ENCODE measurements at places on chromosomes 12 and 14.

GRCh38 chr12:114735011-114735410, 51.0 kb upstream of the TBX3 start:
- DNase-seq, result no peak

DNA sequence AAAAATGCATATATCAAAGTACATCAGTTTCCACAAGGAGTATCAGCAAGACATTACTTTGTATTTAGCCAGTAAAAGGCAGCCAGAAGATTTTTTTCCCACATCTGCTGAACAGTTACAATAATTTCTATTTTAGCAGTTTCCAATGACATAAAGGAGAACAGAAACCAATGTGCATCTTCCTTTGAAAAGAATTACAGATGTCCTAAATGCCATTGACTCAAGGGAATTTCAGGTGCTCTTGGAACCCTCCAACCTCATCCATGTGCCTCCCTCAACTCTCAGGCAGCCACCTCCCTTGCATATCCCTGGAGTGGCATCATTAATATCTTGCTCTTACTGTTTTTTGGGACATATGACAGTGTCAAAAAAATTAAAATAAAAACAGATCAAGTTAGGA, 62.2 kb upstream of the ST8SIA1 start:
- no peak for DNase-seq

DNA sequence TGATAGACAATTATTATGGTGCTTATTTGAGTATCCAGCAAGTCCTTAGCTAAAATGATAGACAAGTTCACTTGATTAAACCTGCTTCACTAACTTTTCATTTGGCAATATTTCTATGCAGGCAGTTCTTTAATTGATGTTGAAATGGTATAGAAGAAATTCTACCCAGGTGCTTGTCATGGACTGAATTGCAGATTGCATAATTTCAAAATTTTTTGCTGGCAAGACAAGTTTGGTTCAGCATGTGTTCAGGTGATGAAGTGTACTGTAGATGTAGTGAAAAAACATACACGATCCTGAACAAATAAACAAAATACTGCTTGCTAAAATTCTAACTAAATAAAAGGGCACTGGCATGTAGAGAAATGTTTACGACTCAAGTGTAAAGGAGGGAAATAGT, 189.0 kb downstream of the FOXA1 start:
- no peak for DNase-seq

GRCh38 chr12:68831751-68832503, 23.9 kb downstream of the MDM2 start:
- no peak for DNase-seq

DNA sequence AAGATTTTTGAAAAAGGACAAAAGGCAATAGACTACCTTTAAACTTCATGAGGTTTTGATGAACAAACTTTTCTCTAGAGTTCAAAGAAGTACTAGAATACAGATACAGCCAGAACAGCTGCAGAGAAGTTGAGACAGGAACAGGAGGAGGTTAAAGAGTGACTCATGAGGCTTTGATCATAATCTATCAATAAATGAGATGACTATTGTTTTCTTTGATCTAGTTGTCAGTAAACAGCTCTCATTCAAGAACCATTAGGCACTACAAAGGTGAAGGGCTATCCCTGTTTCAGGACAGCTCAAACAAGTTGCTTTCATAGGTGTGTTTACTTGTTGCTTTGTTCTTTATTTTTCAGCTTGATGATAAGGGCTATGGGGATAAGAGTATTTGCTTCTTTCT, 2.4 kb downstream of the WASHC3 start:
- no peak for DNase-seq

- DNase-seq, result no peak
These were observed 44.4 kb downstream of the UBE3B start for GRCh38 chr12:109521831-109522230.

DNA sequence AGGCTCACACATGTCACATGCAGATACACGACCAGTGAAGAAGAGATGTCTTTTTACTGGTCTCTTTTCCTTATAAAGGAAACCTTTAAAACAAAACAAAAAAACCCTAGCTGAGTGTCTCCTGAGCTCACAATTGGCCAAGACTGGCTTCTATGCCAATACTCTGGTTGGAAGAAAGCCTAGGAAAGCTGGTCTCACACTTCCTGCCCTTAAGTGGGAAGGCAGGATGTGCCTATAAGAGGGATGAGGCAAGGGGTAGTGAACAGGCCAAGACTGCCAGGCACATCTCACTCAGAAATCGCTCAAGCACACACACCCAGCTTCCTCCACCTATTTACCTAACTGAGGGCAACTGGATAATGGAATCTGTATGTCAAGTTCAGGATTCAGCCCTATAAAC, 50.0 kb downstream of the SOCS2 start:
- no peak for DNase-seq

DNA sequence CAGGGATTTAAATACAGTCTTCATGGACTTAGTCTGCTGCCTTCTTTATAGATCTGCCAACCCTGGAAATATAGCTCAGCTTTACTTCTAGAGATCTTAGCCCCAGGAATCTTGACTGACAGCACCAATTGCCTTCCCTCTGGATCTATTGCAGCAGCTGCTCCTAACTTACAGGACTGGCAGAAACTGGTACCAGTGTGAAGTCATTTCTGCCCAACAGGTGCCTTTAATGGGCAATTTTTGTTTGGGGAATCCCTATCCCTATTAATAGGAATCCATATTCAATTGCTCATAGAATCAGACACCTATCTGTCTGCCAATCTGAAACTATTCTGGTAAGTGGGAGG, 27.2 kb downstream of the SPX start:
- DNase-seq, result no peak

GRCh38 chr12:46977871-46978375, 101.5 kb upstream of the PCED1B start:
- no peak for DNase-seq

DNA sequence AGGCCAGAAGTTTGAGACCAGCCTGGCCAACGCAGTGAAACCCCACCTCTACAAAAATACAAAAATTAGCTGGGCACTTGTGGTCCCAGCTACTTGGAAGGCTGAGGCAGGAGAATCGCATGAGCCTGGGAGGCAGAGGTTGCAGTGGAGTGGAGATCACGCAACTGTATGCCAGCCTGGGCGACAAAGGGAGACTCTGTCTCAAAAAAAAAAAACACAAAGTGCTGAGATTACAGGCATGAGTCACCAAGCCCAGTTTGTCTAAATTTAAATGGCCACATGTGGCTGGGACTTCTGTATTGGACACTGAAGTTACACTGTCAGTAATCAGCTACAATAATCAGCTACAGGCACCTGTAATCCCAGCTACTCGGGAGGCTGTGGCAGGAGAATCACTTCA, 100.9 kb upstream of the AEBP2 start:
- DNase-seq, result no peak

DNA sequence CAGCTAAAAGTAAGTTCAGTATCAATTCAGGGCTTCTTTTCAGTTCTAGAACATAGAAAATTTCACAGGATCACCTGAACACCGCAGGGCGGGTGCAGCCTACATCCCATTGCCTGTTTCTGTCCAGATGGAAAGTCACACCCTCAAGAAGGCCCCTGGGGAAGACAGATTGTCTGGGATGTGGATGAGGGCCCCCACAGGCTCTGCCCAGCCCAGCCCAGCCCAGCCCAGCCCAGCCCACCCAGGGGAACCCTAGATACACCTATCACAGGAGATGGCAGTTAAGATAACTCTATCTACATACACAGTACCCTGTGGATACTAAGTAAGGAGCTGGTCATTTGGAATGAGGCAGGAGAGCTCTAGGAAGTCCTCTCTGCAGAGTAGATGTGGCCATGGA, 68.4 kb downstream of the DPF3 start:
- no peak for DNase-seq

- no peak for DNase-seq
These were observed 96.1 kb downstream of the SCN8A start for GRCh38 chr12:51687177-51687576.

DNA sequence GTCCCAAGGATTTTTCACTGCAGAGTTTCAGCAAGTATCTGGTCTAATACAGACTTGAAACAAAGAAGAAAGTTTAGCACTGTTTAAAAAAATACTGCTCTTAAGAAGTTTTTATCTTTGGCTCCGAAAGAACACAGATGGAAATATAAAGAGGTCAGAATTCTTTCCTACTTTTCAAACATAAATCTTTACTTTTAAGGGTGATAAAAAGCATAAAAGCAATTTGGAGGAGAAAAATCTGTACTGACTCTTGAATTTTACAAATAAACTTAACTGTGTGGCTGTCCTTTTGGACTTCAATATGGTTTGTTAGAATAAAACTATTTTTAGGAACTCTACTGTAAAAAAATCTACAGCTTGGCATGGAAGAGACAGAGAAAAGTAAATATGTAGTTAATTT, 27.6 kb upstream of the ISM2 start:
- no peak for DNase-seq

DNA sequence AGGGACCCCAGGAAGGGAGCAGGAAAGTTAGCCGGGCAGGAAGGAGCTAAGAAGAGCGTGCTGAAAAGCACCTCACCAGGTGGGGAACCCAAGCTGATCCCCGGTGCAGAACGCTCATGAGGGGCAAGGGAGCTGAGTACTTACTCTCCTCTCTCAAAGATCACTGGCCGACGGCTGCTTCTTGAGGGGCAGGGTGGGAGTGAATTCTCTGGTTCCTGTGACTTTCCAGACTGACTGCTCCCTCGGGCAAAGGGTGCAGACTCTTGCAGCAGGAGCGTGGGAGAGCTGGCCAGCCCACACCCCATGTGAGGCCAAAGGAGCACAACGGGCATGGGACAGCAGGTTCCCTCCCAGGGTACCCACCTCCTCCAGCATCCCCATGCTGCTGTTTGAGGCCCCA, 44.9 kb upstream of the DIO3 start:
- no peak for DNase-seq

GRCh38 chr14:106694638-106695393, 1168.4 kb downstream of the TMEM121 start:
- no peak for DNase-seq

Data from iPS DF 19.7 (cell line).